ENCODE measurements at places on chromosomes 3 and 15.

DNA sequence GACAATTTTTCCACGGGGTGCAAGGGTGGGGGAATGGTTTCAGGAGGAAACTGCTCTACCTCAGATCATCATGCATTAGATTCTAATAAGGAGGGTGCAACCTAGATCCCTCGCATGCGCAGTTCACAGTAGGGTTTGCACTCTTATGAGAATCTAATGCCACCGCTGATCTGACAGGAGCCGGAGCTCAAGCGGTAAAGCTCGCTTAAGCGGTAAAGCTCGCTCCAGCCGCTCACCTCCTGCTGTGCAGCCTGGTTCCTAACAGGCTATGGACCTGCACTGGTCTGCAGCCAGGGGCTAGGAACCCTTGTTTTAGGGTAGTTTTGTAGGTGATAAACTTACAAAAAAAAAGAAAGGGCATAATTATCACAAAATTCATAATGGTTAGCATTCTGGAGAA lies 53.9 kb upstream of the RYR3 start:
- no peak for DNase-seq

GRCh38 chr3:135007607-135008006 lies 212.5 kb downstream of the EPHB1 start:
- no peak for DNase-seq

- no peak for DNase-seq
Measured at GRCh38 chr3:196700801-196701200, 11.2 kb downstream of the CEP19 start.

DNA sequence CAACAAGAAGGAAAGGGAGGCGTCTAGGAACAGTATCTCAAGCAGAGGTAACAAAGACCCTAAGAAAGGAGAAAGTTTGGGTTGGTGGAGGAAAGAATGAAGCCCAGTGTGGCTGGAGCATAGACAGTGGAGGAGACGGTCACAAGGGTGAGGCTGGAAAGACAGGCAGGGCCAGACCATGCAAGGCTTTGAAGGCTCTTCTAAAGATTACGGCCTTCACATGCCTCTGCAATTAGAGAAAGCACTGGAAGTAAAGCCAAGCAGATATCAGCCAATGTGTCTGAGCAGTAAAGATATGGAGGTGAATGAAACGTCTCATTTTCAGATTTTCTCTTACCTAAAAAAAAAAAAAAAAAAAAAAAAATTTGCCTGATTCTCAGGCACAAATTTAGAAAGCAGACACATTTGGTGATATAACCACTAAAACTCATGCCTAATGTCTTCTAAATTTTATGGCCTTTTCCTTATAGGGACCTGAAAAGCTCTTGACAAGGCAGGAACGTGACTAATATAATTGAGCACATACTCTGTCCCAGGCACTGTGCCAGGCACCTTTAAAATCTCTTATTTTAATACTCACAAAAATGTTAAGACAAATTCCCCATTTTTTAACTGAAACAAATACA lies 184.1 kb downstream of the MECOM start:
- DNase-seq, result no peak

DNA sequence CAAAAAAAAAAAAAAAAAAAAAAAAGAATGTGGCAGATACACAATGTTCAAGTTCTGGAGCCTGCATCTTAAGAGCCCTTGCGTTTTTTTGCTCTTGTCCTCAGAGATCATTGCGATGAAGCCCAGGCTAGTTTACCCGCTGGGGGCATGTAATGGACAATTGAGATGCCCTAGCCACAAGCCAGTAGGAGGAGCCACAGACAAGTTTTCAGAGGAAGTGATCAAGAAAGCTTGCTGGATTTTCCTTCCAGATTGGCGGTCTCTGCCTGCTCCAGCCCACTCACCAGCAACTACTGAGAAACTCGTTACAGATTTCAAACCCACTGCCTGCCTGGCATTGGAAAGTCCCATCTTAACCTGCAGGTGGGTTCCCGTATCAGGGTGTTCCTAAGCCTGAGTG lies 192.1 kb upstream of the EOMES start:
- DNase-seq, result no peak

GRCh38 chr3:192850451-192850981 lies 67.1 kb downstream of the MB21D2 start:
- no peak for DNase-seq

DNA sequence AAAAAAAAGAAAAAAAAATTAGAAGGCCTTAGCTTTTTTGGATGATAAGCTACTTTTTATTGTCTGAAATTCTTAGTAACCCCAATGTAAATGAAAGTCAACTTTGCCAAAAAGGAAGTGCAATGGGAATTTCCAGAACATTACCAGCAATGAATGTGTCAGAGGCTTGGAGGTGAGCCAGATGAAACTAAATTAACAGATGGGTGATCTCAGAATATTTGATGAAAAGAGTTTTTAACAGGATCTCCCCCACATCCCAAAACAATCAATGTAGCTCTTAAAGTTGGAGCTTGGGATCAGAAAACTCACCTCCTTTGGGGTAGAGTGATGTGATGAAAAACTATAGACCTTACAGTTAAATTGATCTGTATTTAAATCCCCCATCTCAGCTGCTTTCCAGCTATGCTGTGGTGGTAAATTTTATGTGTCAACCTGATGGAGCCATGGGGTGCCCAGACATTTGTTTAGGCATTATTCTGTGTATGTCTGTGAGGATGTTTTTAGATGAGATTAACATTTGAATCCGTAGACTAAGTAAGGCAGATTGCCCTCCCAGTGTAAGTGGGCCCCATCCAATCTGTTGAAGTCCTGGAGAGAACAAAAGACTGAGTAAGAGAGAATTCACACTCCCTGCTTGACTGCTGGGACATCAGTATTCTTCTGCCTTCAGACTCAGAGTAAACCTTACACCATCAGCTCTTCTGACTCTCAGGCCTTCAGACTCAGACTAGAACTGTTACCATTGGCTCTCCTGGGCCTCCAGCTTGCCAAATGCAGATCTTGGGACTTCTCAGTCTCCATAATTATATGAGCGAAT lies 84.3 kb upstream of the TNFSF10 start:
- no peak for DNase-seq

- no peak for DNase-seq
Measured at GRCh38 chr3:189186101-189186500, 14.3 kb downstream of the TPRG1 start.

GRCh38 chr15:98927022-98927421 lies 80.6 kb downstream of the PGPEP1L start:
- no peak for DNase-seq

- DNase-seq, result no peak
Measured at GRCh38 chr3:158700559-158700958, 28.1 kb upstream of the LXN start.

DNA sequence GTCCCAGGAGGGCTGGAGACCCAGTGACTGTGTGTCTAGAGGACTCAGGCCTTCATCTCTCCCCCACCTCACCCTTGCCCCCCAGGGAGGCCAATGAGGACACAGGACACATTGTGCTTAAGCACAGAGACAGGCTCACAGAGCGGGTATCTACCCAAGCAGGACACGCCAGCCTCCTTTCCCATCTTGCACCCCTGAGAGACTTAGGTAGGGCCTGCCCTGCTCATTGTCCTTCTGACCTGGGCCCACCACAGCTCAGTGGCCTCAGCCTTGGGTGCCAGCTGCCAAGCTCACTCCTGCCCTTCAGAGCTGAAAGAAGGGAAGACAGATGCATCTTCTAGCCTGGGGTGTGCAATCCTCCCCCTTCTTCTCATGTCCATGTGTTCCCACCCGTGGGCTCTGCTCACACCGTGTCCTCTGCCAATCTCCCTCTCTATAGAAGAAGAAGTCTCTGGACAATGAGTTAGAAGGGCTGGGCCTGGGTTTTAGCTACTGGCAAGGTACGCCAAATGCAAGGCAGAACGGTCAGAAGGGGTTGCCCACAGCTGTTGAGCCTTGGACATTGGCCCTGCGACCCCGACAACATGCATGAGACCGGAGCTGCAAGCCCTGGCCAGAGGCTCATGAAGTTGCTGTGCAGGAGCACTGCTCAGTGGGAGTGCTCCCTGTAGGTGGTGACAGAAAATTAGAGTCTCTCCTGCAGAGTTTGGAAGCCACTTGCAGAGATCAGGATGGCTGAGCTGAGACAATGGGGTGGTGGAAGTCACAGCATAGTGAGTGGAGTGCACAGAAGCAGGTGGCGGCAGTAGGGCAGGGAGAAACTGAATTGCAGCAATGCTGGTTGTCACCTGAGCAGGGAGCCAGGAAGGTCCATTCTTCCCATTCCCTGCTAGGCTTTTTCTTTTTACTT lies 32.8 kb downstream of the ACSBG1 start:
- DNase-seq, result no peak

DNA sequence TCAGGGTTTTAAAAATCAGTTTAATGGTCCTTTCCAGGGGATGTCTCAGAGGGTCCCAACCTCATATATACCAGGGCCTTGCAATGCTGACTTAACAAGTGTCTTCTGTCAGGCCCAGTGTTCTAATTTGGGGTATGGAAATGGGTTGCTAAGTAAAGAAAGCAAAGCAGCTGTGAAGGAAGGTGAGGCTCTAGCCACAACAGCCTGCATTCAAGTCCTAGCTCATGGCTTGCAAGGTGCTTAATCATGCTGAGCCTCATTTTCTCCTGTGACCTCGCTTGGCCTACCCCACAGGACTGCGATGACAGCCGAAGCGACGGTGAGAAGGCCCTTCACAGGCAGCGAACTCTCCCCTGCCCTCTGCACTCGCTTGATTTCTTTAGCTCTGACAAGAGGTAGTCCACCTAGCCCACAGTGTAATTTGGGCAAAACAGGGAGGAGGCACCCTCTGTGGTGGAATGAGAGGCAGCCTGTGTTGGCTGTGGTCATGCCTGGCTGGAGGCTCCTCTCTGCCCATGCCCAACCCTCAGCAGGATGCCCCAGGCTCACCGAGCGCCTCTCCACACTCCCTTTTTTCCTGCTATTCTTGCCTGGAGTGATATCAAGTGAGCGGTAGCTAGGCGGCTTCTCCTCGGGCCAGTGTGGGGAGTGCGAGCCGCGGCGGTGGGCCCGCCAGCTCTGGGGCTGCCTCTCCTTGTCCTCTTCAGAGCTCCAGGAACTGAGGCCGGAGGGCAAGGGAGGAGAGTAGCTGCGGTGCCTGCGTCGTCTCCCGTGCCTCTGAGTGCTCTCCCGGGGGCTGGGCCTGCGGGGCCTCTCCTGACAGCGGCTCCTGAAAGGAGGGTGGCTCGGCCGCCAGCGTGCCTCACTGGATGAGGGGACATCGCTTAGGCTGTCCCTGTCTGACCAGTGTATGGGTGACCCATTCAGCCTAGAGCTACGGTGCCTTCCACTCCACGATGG lies 29.2 kb downstream of the ILDR1 start:
- DNase-seq, result no peak

- DNase-seq, result no peak
Measured at GRCh38 chr3:45642731-45643152, 46.5 kb upstream of the SACM1L start.

GRCh38 chr3:50163572-50164455 lies 8.7 kb downstream of the SEMA3F start:
- no peak for DNase-seq

GRCh38 chr15:82554351-82554750 lies 14.1 kb upstream of the RPS17 start:
- no peak for DNase-seq

- no peak for DNase-seq
Measured at GRCh38 chr15:85825719-85826118, 31.0 kb upstream of the KLHL25 start.

DNA sequence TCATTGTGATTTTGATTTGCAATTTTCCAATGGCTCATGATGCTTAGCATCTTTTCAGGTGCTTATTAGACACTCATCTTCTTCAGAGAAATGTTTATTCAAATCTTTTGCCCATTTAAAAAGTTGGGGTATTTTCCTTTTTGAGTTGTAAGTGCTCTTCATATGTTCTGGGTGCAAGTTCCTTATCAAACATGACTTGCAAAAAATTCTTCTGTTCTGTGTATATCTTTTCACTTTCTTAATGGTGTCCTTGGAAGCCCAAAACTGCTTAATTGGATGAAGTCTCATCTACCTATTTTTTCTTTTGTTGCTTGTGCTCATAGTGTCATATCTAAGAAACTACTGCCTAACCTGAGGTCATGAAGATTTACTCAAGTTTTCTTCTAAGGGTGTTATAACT lies 332.8 kb downstream of the PLCL2 start:
- no peak for DNase-seq

- no peak for DNase-seq
Measured at GRCh38 chr15:68469162-68470048, 37.4 kb upstream of the ITGA11 start.

- no peak for DNase-seq
Measured at GRCh38 chr3:45939341-45939771, 3.9 kb upstream of the CXCR6 start.

DNA sequence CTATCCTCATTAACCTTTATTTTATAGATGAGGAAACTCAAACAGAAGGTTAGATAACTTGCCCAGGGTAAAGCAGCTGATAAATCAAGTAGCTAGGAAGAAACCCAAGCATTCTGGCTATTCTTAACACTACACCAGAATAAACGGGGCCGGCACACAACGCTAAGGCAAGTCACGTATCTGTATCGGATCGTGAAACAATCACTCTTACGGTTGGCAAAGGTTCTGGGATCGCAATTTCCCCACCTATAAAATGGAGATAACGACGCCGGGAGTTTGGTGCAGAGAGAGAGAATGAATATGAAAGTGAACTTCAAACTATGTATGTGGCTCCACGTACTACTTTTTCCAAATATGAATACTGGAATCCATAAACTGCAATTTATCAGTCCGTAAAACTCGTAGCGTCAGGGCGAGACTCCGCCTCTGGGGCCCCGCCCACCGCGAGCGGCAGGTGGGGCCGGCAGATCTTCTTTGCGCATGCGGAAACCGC lies 252 bp upstream of the ARMC8 start:
- peak; percentile 82 for DNase-seq

- DNase-seq, result no peak
Measured at GRCh38 chr3:178174201-178174915, 361.9 kb upstream of the KCNMB2 start.

DNA sequence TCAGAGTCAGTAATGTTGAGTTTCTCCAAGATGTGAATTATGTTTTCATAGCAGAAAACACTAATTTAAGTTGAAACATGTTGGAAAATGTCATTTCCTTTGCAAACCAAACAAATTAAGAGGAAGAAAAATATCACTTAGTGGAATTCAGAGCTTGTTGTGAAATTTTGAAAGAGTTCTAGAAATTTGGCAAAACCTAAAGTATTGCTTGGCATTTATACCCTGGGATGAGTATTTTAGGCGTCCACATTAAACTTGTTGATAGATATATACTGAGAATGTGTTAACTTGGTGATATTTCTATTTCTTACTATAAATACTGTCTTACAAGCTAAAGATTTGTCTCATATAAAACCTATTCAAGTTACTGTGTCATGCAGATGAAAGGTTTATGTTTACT lies 335.2 kb downstream of the NSUN3 start:
- no peak for DNase-seq

Measured in activated T-cell treated with anti-CD3 and anti-CD28 coated beads for 1 hour (primary cell).